Urinary bladder (tissue), 4 donors: ENCODE measurements at places on chromosomes 4 and X.

GRCh38 chrX:124388562-124388961 lies 42.2 kb downstream of the SH2D1A start:
- DNase-seq, result no peak

- DNase-seq, result no peak
Measured at GRCh38 chr4:89829470-89830138, 7.4 kb downstream of the SNCA start.

DNA sequence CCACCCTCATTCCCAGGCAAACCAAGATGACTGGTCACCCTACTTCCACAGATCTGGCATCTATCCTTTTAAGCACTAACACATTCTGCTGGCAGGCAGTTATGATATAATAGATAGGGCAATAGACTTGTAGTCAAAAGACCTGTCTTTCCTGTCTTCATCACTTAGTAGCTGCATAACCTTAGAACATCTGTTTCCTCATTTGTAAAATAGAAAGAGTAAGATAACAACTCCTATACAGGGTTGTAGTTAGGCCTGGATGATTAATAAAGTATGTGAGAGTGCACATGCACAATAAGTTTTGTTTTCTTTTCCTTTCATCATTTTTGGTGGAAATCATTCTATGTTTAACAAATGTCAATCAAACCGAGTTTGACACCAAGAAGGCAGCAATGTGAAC lies 72.1 kb downstream of the GPR82 start:
- no peak for DNase-seq

- no peak for DNase-seq
Measured at GRCh38 chr4:179331362-179331761, 1889.1 kb upstream of the AGA start.

GRCh38 chr4:16721613-16722291 lies 176.7 kb downstream of the LDB2 start:
- no peak for DNase-seq

- no peak for DNase-seq
Measured at GRCh38 chr4:54669831-54670230, 12.1 kb downstream of the KIT start.

DNA sequence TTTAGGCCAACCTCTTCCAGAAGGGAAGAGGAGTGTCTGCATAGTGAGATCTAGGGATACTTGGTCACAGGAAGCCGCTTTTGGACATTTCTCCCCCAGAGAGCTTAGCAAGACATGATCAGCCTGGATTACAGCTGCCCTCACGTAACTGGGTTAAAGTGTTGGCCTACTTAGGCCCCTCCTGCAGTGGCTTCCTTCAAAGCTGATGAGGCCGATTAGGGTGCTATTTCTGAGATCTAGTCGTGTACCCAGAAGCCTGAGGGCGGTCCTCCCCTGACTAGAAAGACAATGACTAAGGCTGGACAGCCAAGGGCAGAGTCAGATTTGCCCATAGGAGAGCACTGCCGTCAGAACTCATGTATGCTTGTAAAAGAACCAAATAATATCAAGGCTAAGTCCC lies 135.0 kb downstream of the AMMECR1 start:
- DNase-seq, result no peak

DNA sequence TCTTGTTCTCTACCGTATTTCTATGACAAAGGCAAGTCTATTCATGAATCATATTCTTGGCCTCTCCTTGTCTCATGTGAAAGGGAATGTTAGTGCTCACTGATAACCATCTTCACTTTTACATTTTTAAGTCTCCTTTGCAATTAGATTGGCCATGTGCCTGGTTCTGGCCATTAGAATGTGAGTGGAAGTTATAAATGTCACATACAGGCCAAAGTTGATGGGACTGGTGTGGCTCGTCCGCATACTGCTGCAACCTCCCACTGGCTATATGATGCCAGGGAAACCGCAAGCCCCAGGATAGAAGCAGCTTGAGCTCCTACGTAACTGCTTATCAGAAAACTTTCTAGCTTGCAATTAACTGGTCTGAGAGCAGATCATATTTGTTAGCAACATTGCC lies 86.1 kb downstream of the MAGEC1 start:
- DNase-seq, result no peak

- DNase-seq, result no peak
Measured at GRCh38 chrX:66221856-66222255, 57.8 kb downstream of the HEPH start.

- no peak for DNase-seq
Measured at GRCh38 chr4:157509341-157509740, 288.8 kb downstream of the GRIA2 start.

DNA sequence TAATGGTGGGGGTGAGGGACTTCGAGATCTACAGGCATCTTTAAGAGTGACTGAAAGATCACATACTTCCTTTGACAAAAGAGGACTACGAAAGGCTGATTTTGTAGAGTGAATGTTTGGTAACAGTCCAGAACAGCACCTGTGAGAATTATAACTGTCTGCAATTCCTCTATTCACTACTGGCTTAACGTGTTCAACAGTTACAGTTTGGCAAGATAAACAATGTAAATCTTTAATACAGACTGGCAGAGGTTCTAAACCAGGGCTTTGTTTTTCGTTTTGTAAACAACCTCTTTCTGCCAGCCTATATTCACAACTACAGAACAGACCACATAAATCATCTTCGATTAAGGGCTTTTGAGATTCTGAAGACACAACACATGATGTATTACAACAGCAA lies 66.9 kb downstream of the NCAPG start:
- DNase-seq, result no peak

- no peak for DNase-seq
Measured at GRCh38 chrX:9785944-9786797, at the start of gene SHROOM2. TSS of gene SHROOM2 (plus strand) at chrX:9786429. CDS start at chrX:9786546, 117 bp downstream.
